ENCODE measurements at places on chromosomes 11 and 22.

- peak; percentile 57 for DNase-seq
Observed at GRCh38 chr11:76835928-76836612, 24.6 kb upstream of the ACER3 start.

- no peak for DNase-seq
Observed at GRCh38 chr11:115224551-115224950, 279.7 kb downstream of the CADM1 start.

DNA sequence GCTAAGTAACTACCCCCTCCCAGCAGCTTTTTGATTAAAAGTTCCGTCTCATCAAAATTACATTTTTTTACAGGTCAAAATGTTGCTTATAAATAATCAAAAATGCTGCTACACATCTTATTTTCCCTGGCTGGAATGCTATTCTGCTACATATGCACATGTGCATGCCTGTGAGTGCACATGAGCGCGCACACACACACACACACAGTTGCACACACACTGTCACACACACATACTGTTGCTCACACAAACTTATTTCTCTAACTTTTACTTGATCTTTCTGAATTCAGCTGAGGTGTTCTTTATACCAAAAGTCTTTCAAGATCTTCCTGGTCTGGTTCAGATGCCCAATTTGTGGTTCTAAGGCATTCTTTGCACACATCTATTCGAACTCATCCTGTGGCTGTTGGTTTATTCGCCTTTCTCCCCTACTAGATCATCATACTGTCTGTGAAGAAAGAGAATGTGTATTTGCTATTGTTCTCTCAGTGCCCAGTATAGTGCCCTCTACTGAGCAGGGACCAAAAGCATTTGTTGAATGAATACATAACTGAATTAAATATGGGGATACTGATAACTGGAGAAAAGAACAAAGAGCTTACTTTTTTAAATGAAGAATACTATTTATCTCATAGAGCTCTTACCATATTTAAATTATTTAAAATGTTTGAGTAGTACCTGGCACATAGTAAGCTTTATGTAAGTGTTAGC, 68.1 kb upstream of the CCDC179 start:
- DNase-seq, result no peak

DNA sequence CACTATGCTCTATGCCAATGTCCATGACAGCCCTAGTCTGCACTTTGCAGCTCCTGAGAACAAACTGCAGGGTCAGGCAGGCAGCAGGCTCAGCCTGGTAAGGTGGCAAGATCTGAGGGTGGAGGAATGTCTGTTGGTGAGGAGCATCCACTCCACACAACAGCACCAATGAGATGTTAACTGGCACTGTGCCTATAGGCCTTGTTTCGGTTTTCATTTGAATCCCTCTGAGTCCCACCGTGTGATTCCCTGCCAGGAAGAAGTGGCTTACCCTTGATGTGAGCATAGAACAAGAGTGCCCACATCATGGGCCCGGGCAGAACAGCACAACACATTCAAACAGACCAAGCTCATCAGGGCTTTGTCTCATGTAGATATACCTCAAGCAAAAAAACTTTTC, 44.1 kb upstream of the CHRM4 start:
- no peak for DNase-seq

- no peak for DNase-seq
Observed at GRCh38 chr11:46976182-46976854, 39.8 kb downstream of the CSTPP1 start.

DNA sequence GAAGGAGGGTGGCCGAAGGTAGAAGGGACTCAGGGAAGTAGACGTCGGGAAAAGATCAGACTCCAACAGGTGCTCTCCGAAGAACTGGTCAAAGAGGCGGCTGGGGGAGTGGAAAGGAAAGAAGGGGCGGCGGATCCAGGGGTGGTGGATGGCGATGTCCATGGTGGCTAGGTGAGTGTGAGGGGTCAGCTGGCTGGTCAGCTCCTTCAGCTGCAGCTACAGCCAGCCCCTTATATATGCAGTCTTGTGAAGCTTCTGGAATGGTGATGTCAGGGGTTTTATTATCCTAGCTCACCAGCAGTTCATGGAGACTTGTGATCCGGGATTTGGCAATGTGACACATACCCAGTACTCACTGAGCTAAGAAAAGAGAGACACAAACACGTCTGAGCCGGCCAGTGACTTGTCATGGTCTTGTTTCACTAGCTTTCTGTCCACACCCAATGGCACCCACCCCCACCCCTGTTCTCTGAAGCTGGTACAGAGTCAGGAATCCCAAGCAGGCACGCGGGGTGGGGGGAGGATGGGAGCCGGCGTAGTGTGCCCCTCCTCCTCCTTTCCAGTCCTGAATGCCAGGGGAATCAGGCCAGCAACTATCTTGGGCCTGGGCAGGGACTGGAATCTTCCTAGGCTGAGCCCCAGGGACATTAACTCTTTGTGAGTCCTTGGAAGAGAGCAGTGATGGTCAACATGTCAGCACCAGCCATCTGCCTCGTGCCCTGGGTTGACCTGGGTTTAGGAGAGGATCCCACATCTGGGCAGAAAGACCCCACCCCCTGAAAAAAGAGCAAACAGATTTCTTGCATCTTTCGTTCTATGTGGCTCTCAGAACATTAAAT, at the start of gene CRYAB:
Gene CRYAB (minus strand): TSS at position 208 of the 839 bp plus-strand sequence. CDS start 46 bp downstream, at position 162.
- DNase-seq, result peak; percentile 95

GRCh38 chr11:2348986-2349385, 28.1 kb upstream of the CD81 start:
- no peak for DNase-seq

DNA sequence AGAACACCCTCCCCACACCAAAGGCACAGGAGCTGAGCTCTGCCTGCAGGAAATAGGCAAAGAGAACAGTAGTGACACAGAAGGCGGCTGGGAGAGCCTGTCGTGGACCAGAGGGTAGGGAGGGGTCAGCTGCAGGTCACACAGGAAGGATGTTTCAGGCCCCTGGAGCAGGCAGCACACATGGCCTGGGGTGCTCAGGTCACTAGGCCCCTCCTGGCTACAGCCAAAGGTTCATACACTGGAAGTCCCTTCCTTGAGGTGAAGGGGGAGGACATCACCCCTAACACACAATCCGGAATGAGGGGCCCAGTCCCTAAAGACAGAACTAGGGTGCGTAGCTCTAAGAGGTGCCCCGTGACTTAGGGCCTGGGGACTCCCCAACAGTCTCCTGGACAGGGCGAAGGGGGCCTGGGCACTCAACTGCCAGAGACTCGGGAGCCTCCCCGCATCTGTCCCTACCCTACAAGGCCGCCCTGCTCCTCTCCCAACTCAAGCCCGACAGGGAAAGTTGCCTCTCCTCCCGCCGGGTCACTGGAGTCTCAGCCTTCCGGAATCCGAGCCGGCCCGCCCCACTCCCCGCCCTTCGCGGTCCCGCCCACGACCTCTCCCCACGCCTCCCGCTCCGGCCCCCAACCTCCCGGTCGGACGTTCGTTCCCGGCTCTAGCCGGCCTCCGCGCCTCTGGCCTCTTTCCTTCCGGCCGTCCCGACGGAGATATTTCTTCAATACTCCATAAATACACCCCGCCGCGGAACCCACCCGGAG, at the start of gene CYB5R2:
Gene CYB5R2 (minus strand): TSS at position 541 of the 764 bp plus-strand sequence. CDS start 675 bp downstream, outside the sequence.
- peak; percentile 66 for DNase-seq

DNA sequence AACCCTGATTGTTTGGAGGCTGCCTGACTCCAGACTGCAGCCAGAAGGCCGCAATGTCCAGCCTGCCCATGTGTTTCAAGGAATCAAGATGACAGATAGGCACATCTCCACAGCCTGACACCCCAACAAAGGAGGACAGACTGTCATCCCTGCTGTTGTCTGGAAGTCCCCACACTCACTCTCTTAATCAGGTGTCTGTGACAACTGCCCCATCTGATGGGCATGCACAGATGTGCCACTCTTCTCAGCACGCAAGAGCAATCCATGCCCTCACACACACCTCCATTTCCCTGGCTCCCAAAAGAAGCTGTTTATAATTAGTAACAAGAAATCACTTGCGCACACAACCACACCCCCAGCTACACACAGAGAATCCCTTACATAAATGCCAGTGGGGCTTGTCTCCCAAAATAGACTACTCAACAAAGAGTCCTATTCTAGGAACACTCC, 117.6 kb downstream of the C11orf58 start:
- no peak for DNase-seq

- DNase-seq, result no peak
Observed at GRCh38 chr11:64395545-64396078, 36.6 kb downstream of the RPS6KA4 start.

DNA sequence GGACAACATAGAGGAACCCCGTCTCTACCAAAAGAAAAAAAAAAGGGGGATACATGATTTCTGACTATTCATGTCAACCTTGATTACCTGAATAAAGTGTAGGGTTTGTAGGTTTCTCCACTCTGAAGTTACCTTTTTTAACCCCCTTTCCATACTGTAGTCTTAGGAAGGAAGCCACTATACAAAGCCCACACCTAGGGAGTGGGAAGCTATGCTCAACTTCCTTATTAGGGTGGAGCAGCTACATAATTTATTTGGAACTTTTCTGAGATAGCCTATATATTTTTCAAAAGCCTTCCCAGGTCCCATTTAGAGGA, 582 bp upstream of the ATP6V1E1 start:
- no peak for DNase-seq

DNA sequence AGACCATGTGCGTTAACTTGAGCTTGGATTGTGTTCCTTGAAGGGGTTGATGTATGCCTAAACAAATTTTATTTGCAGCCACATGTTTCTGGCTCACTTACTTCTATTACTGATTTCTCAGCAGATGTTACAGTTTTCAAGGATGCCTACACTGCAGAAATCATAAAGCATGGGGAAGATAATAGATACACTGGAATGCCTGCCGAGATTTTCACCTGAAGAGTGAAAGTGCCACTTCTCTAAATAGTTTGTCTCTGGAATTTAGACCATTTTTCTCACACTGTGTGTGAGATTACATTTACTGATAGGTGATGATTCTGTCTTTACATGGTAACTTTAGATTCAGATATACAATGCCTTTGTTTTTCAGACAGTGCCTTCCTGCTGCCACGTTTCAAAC, 81.6 kb downstream of the SIK2 start:
- no peak for DNase-seq

- DNase-seq, result peak; percentile 95
Observed at GRCh38 chr11:120546312-120547205, 35.0 kb downstream of the GRIK4 start.

DNA sequence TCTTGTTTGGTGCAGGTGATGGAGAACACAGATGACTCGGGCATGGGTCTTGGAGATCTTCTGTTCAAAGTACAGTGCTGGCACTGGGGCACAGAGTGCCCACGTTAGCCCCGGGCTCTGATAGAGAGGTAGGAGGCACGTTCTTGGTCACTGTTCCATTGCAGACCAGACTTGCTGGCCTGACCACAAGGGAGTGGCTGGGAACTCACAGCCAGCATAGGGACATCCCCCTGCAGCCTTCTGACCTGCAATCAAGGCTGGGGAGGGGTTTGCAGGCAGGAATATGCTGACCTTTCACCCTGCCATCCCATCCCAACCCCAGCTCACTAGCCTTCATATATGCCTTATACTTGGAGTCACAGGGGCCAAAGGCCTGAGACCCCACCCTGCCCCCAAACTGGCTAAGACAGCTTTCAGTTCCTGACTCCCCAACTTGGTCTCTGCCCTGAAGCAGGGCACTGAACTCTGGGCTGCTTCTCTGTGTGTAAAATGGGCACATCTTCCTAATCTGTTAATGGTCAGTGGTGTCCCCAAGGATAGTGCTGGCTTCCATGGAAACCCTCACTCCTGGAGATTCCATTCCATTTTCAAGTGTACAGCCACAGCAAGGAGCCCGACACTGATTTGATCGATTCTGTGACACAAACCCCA, 4.6 kb downstream of the MRPL49 start:
- DNase-seq, result no peak

- DNase-seq, result peak; percentile 75
Observed at GRCh38 chr11:45847911-45848316, 639 bp downstream of the CRY2 start.

DNA sequence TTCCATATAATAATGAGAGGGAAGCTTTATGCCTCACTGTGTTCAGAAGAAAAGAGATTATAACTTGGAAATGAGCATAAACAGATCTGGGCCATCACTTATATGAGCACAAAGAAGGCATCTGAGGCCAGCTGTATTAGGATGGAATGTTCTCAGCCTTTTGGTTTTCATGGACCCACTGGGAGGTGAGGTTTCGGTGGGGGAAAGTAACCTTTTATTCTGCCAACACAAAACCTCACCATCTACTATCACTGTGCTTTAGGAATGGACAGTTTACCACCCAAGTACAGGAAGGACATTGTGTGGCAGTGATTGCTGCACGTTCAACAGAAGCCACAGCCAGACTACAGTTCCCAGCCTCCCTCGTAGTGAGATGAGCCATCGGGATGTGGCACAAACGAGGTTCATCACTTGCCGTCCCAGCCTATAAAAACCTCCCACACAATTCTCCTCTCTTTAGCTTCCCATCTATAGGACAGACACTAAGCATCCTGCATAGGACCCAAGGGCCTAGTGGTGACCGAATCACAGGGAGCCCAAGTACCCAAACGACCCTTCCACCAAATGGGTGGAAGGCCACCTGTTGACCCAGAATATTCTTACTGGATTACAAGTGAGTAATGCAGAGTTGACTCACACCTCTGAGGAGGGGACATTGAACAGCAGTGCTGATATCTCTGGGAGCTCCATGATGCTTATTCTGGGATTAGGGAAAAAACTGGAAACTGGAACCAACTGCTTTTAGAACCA, 121.5 kb upstream of the RAG2 start:
- DNase-seq, result no peak

DNA sequence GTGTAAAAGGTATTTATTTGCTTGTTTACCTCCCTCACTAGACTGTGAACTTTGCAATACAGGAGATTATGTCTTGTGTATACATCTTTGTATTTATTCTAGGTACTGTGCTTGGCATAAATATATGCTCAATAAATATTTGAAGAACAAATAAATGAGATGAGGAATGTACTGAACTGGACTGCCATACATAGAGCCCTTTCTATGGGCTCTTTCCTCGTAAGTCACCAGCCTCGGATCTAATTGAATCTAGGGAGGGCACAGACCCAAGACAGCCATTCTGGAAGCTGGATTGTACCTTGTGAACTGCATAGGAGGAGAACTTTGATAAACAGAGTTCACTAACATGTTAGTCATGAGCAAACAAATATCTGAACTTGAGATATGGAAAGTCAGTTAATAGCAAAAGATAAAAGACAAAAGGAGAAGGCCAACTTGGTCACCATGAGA, 503.9 kb downstream of the INSC start:
- DNase-seq, result no peak

Measured in astrocyte of the hippocampus (primary cell).